NCI-H1694 treated with DMSO at 0.1 percent for 48 hours (cell line): ENCODE measurements at places on chromosomes 5 and 9.

GRCh38 chr5:82551840-82552385 lies 273.8 kb upstream of the RPS23 start:
- peak; percentile 5 for DNase-seq

- no peak for DNase-seq
Observed at GRCh38 chr9:37029776-37030610, 4.1 kb downstream of the PAX5 start.

DNA sequence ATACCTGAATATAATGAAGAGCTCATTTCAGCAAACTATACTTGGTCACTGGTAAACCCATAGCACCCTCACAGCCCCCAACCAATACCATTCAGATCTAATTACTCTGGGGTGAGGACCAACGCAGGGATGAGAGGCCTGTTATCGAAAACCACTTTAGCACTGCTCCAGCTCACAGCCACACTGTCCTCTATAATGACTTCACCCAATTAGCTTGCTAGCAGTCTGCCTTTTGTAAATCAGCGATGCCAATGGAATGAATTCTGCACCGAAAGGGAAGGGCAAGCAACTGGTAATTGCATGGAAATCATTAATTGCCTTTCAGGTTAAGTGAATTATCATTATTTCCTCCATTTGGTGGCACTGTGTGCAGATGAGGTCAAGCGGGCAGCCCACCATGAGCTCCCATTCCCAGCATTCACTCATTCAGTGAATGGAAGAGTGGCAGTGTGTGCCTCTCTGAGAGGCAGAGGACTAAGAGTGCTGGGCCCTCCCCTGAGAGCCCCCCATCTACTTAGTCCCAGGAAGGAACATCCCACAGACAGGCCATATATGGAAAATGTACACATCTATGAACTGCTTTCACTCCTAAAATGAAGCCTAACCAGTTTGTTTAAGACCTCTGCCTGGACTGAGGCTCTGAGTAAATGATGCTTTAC lies 262.1 kb downstream of the SPOCK1 start:
- DNase-seq = no peak

DNA sequence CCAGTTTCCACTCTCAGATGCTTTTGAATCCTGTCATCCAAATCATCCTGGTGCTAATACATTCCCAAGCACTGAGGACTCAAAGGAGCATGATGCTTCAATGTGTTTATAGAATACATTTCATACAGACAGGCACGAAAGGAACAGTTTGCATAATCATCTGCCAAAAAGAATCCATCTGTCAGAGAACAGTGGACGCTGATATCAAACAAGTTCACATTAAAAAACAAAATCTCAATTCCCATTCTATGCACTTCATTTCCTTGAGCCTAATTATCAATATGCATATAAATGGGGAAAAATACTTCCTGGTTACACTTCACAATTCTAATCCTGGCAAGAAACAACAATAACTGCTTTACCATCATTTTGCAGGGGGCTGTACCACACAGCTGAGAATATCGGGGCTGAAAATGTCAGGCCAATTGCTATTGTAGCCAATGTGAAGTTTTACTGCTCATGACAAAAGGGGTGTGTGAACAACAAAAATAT lies 125.5 kb upstream of the FAM174A start:
- peak; percentile 55 for DNase-seq
